ENCODE measurements at places on chromosomes 13 and 19.

- DNase-seq = no peak
Measured at GRCh38 chr13:64936879-64937278, 2293.3 kb downstream of the PCDH9 start.

- no peak for DNase-seq
Measured at GRCh38 chr13:67204764-67205163, 25.4 kb downstream of the PCDH9 start.

GRCh38 chr13:51727634-51728274 lies 76.2 kb downstream of the DHRS12 start:
- no peak for DNase-seq

DNA sequence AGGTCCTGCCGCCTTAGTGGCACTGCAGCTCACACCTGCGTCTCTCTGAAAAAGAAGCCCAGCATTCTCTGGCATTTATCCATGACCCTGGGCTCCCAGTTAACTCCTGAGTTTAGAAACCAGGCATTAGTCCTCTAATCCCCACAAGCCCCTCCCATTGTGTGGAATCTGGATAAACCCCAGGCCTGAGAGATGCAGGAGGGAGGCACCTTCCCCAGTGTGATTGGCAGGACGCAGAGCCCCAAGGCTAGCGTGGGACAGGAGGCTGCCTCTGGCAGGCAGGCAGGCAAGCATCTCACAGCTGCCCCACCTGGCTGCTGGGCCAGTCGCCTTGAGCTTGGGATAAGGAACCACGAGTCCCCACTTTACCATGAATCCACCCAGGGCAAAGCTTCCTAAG lies 11.0 kb upstream of the SERPINE3 start:
- no peak for DNase-seq

- DNase-seq = no peak
Measured at GRCh38 chr19:18604820-18605159, 1.8 kb downstream of the CRLF1 start.

- DNase-seq = no peak
Measured at GRCh38 chr13:99332456-99332855, 25.3 kb upstream of the GPR183 start.

All from occipital lobe (tissue), 3 donors.